ENCODE measurements at places on chromosomes 7 and 10.

DNA sequence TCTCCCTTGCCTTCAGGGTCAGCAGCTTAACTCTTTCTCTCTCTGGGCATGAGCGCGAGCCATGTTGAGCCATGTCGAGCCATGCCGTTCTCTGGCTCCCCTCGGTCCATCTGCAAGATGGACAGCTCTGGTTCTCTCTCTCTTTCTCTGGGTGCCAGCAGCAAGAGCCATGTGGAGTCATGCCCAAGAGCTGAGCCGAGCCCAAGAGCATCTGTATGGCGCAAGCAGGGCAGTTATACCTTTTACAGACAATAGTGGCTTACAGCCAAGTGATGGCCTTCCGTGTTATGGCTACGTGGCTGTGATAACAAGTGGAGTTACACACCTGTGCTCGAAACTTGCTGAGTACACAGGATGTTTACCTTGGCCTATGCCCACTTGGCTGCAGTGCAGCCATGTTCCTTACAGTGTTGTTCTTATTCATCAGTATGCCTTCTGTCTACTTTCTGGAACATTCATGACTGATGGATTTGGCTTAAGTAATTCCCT lies 327.7 kb downstream of the GLRX3 start:
- DNase-seq: no peak

GRCh38 chr10:29022513-29022912 lies 266.4 kb upstream of the LYZL1 start:
- no peak for DNase-seq

GRCh38 chr7:150737265-150738055 lies at the start of gene GIMAP5:
TSS of gene GIMAP5 (plus strand) at chr7:150737418. CDS start at chr7:150740885, 3,467 bp downstream.
- DNase-seq: no peak

- DNase-seq: no peak
These were observed 12.0 kb upstream of the BTBD16 start for GRCh38 chr10:122259075-122259466.

GRCh38 chr10:119769886-119770285 lies 44.0 kb downstream of the INPP5F start:
- peak; percentile 64 for DNase-seq

DNA sequence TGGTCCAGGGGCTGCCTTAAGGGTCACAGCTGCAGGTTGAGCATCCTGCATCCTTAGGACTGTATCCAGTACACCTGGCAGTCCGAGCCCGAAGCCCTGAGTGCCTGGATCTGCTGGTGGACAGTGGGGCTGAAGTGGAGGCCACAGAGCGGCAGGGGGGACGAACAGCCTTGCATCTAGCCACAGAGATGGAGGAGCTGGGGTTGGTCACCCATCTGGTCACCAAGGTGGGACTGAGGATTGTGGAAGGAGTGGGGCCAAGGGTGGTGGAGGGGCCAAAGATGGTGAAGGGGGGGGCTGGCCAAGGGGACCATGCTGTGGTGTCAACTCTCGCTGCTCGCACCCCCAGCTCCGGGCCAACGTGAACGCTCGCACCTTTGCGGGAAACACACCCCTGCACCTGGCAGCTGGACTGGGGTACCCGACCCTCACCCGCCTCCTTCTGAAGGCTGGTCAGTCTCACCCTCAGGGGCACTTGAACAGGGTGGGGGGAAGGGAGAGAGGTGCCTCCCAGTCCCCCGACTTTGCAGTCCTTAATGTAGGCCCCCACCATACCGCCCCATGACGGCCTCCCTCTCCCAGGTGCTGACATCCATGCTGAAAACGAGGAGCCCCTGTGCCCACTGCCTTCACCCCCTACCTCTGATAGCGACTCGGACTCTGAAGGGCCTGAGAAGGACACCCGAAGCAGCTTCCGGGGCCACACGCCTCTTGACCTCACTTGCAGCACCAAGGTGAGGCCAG lies 5.3 kb downstream of the NFKB2 start:
- no peak for DNase-seq

- no peak for DNase-seq
These were observed 29.9 kb downstream of the DDIT4 start for GRCh38 chr10:72303424-72304128.

All from keratinocyte (primary cell).